ENCODE measurements at places on chromosomes 1 and 21.

DNA sequence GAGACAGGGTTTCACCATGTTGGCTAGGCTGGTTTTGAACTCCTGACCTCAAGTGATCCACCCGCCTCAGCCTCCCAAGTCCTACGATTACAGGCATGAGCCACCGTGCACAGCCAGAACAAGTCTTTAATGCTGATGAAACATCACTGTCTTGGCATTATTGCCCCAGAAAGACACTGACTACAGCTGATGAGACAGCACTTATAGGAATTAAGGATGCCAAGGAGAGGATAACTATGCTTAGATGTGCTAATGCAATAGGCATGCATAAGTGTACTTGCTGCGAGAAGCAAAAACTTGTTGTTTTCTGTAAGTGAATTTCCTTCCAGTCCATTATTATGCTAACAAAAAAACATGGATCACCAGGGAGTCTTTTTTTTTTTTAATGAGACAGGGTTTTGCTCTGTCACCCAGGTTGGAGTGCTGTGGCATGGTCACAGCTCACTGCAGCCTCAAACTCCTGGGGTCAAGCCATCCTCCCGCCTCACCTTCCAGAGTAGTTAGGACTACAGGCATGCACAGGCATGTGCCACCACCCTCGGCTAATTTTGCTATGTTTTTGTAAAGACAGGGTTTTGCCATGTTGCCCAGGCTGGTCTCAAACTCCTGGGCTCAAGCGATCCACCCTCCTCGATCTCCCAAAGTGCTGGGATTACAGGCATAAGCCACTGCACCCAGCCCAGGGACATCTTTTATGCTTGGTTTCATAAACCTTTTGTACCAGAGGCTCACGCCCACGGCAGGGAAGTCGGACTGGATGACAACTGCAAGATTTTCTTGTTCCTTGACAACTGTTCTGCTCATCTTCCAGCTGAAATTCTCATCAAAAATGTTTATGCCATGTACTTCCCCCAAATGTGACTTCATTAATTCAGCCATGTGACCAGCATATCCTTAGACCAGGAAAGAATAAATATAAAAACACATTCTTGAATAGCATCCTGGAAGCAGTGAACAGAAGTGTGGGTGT, 23.1 kb downstream of the RHEX start:
- DNase-seq, result no peak

GRCh38 chr1:113401728-113402127, 11.4 kb downstream of the MAGI3 start:
- DNase-seq, result no peak

- DNase-seq, result no peak
Observed at GRCh38 chr1:3211582-3212375, 142.8 kb downstream of the PRDM16 start.

DNA sequence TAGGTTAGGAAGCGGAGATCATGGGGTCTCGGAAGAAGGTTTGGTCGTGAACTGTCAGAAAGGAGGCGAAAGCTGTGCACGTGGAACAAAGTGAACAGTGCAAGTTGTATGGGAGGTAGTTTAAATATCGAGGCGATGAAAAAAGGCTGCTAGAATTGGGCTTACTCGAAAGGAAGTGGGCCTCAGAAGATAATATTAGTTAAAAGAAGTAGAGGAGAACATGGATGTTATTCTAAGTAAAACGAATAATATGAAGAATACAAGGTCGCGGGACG, 571 bp downstream of the WDR3 start:
- no peak for DNase-seq

DNA sequence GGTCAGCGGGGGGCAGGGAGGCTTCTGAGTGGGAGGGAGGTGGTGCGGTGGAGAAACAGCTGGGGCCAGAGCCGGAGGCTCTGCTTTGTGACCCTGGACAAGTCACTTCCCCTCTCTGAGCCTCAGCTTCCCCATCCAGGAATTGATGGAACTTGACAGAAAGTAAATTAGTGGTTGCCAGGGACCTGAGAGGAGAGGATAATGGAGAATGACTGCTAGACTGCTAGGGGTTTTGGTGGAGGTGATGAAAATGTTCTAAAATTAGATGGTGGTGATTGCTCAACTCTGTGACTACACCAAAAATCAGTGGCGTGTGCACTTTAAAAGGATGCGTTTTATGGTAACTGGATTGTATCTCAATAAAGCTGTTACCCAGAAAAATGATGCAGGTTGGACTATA, 100.9 kb downstream of the ARHGEF10L start:
- no peak for DNase-seq
